ENCODE measurements at places on chromosomes 5 and 9.

DNA sequence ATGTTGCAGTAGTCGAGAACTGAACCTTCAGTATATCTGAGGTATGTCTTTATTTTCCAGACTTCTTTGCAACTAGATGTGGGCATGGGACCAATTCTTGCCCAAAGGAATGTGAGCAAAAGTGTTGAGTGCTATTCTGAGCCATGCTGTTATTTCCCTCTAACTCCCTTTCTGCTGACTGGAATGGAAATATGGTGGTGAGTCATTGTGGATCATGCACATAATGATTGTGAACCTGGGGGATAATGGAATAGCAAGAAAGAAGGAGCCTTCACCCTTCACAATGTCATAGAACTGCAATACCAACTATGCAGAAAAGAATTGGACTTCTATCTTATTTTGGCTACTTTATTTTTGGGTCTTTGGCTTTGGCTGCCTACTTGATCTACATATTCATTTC, 10.3 kb upstream of the DOCK2 start:
- DNase-seq, result peak; percentile 90

GRCh38 chr9:81245254-81245956, 443.9 kb downstream of the TLE1 start:
- DNase-seq, result no peak

DNA sequence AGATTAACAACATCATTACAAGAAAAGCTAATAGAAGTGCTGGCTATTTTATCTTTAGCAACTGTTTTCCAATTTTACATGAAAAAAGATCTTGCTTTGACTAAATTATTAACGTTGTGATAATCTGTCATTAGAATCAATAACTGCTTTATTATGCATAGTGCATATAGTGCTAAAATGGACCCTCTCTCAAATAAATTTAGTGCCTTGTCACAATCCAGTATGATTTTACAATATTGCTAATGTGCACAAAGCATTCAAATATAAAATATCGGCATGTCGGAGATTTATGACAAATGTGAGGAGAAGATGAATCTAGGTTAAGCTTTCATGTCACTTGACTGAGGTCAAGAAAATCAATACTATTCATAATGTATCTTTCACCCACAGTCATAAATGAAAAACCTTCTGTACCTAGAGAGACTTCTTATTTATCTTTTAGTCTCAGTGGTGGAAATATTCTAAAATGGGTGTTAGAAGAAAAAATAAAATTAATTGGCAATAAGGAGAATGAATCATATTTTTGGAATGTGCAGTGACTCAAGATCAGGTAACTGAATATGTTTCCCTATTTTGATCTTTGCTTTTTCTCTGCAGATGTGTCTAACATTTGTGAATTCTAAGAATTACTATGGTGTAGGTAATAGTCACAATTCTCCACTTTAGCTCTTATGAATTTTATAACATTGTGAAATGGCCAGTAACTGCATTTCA, 672.9 kb upstream of the GRAMD2B start:
- DNase-seq, result no peak

- no peak for DNase-seq
These were observed 115.7 kb downstream of the PAPPA start for GRCh38 chr9:116269250-116269649.

GRCh38 chr9:92599938-92600461, 64.2 kb upstream of the ECM2 start:
- no peak for DNase-seq

GRCh38 chr9:117043159-117043558, 356.1 kb downstream of the TRIM32 start:
- no peak for DNase-seq

DNA sequence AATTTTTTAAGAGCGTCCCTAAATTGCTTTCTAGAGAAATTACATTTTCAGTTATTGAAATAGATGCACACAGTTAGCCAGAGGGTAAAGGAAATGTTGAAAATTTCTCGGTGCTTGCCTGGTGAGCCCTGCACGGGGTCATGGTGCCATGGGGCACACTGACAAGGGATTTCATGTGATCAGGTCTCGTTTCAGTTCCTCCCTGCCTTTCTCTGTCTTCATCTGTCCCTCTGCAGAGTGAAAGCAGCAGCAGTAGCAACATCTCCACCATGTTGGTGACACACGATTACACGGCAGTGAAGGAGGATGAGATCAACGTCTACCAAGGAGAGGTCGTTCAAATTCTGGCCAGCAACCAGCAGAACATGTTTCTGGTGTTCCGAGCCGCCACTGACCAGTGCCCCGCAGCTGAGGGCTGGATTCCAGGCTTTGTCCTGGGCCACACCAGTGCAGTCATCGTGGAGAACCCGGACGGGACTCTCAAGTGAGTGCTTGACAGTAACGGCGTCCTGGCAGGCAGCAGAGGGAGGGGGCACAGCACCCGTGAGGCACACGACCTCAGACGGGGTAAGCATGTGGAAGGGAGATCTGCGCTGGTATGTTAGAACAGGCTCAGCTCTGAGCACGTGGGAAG, 89.1 kb upstream of the OTULINL start:
- no peak for DNase-seq

DNA sequence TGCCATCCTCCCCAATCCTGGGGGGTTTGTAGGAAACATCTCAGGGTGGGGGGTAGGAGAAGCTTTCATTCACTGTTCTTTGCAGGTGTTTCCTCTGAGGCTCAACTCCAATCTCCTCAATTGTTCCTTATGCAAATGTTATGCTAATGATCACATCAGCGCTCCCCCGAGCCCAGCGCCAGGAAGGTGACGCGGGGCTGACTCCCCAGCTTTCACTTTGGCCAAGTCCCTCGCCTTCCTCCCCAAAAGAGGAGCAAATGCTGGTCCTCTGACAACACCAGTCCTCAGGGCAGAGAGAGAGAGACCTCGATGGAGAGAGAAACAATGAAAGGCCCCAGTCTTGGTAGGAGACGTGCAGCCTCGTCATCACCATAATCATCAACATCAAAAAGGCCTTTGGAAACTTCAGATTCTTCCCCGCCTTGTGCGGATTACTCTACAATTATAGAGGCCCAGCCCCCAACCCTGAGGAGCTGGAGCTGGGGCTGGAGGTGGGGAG, 39.1 kb downstream of the PCDH1 start:
- DNase-seq, result no peak

GRCh38 chr9:137205126-137206069, at the start of the genes NDOR1 and TMEM203:
Gene NDOR1, plus strand, starts transcription at chr9:137205700. Its CDS starts 78 bp downstream, at chr9:137205778.
Gene TMEM203, minus strand, starts transcription at chr9:137205648. Its CDS starts 234 bp downstream, at chr9:137205414.
- no peak for DNase-seq

DNA sequence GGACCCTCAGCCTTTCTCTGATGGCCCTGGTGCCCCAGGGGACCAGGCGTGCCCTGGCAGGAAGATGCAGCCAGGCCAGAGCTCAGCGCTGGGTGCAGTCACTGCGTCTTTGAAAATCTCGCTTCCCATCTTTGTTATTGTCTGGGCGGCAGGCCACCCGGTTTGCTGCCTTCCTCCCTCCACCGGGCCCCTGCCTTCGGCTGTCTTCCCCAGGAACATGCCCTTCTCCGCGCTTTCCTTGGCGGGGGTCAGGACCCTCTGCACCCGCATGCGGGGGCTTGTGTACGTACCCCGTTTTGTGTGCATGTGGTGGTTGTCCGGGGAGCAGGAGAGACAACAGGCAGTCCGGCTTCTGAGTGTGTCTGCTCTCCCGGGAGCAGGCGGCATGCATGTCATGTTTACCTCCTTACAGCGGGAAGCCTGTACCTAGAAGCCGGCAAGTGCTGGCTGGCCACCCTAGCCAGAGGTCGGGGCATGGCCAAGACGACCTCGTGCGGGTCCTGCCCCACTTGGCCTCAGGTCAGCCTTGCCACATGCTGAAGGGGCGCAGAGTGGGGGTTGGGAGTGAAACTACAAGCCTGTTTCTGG, 49.5 kb downstream of the DAB2IP start:
- no peak for DNase-seq

- DNase-seq, result no peak
These were observed 230.3 kb downstream of the GLIS3 start for GRCh38 chr9:4069457-4070153.

DNA sequence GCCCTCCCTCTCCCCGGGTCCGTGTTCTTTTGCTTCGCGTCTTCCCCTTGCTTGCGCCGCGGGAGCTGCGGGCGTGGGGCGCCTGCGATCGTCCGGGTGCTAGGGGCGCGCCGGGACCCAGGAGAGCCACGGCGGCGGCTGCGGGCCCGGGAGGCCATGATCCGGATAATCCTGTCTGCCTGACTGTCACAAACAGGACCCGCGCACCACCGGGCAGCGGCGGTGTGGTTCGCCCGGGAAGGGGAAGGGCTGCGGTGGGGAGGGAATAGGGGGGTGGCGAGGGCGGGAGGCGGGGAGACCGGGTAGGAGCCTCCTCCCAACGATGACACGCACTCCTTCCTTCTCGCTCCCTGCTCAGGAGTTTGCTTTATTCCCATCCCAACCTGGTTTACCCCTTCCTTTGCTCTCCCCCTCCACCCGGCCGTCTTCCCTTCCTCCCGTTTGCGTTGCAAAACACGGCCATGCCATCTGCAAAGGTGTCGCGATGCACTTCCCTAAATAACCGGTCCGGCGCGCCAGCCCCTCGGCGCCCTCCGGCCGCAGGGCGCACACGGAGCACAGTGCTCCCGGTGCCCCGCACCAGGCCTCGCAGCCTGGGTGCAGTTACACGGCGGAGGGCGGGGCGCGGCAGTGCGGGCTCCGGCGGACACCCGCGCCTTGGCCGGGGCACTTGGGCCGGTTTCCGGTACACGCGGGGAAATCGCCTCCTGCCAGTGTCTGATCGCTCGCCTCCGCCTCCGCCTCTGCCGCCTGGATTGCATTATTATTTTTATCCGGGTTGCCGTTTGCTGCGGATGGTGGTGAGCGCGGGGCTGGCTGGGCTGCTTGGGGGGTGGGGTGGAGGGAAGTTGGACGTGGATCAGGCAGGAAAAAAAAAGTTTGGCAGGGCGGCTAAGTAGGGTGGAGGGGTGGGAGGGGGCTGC, 1.5 kb downstream of the SMARCA2 start:
- no peak for DNase-seq

- DNase-seq, result no peak
These were observed 11.7 kb downstream of the TRIM23 start for GRCh38 chr5:65612298-65612907.

DNA sequence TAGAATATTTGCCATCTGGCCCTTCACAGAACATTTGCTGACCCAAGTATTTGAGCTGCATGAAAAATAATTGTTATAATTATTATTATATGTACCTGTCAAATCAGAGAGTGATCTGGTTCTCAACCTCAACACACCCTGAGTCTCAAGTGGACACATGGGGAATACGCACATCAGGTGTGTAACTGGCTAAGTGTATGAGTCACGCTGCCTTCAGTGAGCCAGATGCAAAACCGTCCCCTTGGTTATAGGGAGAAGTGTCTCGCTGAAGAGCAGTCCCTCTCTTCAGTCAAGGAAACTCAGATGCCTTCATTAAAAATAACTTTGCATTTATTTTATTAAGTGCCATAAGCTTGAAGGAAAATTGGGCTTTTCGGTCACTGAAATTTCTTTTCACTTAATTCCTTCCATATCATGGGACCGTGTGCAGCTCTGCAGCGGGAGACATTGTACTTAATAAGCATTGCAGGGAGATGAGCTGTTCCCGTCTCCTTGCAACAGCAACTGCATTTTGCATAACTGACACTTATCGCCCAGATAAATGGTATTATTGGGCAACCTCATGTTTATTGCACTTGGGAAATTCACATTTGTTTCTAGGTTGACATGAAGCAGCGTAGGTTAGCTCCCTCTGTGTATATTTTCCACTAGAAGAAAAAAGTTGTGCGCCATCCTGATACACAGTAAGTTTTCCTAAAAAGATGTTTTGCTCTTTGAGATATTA, 512.3 kb upstream of the DAP start:
- DNase-seq, result no peak

DNA sequence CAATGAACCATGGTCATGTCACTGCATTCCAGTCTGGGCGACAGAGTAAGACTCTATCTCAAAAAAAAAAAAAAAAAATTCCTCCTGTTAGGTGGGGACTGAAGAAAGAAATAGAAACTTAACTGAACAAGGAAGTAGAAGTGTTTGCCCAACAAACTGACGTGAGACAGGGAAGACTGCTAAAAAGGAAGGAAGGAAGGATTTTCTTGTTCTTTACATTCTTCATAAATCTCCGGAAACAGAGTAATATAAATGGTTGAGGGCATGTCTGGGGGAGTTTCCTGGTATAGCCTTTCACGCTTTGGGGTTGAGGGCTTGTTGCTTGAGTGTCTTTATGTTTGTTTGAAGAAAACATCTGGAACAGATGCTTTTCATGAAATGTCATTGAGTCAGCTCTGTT, 3.1 kb downstream of the TOR1B start:
- DNase-seq, result no peak

DNA sequence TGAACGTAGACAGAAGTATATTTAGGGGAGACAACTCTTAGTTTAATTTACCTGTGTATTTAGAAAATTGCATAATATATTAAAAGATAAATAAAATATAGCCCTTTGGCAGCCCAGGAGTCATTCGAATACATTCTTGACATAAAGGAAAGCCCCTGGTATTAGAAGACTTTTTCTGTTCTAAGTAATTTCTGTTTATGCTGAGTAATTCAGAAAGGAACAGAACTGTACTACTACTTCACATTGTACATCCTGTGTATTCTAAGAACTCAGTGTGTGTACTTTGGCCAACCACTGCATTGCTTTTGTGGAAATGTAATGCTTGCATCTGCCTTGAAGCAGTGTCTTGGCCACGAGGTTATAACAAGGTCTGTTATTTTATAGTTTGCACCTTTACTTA, 136.4 kb downstream of the KDM4C start:
- DNase-seq, result no peak

GRCh38 chr9:85224301-85224700, 517.5 kb downstream of the AGTPBP1 start:
- DNase-seq, result no peak

DNA sequence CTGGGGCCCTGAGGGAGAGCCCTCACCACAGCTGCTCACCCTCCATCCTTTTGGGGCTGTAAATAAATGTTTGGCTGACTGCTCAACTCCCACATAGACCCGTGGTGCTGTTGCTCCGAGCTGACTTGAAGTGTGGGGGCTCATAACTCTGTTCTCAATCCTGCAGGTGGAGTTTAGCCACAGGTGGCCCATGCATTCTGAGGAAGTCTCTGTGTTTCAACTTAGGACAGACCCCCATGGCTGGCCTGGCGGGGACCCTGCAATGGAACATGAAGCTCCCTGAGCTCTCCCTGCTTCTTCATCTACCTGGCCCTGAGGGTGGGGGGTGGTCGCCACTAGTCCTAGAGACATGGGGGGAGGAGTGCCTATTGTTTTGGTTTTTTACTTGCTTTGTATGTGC, 19.7 kb downstream of the NDUFS6 start:
- no peak for DNase-seq

- DNase-seq, result no peak
These were observed 296.0 kb downstream of the SPOCK1 start for GRCh38 chr5:137203011-137203632.

GRCh38 chr5:32020271-32020670, 153.8 kb downstream of the GOLPH3 start:
- no peak for DNase-seq

GRCh38 chr5:110846398-110847001, 107.7 kb downstream of the SLC25A46 start:
- DNase-seq, result no peak

GRCh38 chr5:14025569-14026286, 81.2 kb upstream of the DNAH5 start:
- DNase-seq, result no peak

GRCh38 chr9:16725066-16725465, 145.4 kb downstream of the BNC2 start:
- DNase-seq, result no peak
